ENCODE measurements at places on chromosomes 1 and 21.

DNA sequence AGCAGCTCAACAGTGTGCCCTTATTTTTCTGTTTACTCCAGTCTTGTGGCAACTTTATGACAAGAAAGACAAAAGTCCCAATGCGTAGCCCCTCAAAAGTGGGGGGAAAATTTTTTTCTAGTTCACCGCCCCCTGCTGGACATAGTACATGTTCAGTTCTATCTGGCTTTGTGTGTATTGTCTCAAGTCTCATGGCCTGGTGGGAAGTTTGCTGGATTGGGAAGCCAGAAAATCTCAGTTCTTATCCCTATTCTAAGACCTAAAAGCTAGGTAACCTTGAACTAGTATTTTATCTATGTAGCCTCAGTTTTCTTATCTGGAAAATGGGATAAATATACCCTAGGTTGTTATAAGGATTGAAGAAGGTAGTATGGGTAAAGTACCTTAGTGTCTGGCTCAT lies 55.8 kb upstream of the LDLRAP1 start:
- no peak for DNase-seq

DNA sequence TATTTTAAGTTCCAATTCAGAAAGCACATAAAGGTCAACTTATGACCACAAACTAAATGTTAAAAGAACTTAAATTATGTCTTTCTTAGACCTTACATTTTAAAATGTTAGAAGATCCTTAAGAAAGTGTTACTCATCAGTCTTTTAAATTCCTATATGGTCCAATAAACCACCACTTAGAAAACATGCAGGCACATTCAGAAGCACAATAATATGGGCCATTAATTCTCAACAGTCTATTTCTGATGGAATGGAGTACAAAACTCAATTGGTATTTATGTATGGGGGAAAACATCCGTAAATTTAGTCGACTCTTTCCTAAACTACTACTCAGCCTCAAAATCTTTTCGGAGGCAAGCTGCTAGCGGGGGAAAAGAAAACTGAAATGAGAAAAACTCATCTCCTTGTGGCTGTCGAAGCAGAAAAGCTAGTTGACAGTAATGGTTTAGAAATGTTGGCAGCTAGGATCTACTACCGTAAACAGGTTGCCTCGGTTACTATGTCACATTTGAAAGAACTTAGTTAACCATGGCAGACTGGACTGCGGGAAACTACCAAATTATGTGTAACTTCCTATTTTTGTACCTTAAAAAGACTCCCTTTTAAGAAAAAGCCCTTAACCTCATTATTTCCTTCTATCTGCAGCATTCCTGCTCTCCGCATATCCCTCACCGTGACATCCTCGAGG lies 1.0 kb downstream of the TRMT1L start:
- DNase-seq = no peak

DNA sequence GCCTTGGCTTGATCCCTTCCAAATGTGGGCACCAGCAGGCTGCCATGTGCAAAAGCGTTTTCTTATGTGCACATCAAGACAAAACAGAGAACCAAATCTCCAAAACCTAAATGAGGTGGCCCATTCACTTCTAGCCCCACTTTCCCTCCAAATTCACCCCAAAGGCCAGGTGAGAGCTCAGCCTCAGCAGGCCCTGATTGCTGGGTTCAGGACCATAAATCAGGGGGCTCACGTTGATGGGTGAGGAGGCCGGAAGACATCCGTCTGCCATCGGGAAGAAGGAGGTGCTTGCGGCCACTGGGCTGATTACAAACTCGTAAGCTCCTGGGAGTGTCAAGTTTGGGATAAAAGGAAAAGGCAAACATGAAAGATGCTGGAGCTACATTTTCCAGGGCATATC lies 86.7 kb upstream of the CLDN14 start:
- DNase-seq = no peak

DNA sequence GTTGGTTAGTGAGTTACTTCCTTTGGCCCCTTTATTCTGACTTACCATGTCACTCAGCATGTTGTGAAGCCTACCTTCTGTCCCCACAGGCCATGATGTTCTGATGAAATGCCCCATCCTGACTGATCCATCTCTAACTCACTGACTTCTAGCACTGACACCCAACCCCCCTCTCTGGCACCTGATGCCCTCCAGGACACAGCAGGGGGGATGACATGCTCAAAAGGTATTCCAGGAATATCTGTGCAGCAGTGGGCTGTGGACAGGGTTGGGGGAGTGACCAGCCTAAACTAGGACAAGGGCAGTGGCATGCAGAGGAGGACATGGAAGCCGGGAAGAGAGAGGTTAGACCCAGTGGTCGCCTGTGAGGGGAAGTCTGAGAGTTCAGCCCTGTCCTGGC lies 25.5 kb downstream of the SYT2 start:
- DNase-seq = no peak

DNA sequence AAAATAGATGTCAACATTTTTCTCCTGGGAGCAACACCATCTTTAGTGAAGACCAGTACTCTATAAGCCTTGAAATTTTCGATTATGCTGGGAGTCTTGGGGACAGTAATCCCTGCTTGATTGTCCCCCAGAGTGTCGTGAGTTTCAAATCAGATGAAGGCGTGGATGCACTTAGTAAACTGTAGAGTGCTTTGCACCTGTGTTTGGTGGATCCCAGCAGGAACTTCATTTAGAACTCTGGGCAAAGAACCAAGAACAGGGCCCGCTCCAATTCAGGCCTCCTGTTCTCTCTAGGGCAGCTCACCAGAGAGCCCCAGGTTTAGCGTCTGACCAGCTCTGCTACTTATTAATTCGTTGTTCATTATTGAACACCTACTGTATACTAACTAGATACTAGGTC lies 1.5 kb downstream of the GPX7 start:
- DNase-seq = no peak

DNA sequence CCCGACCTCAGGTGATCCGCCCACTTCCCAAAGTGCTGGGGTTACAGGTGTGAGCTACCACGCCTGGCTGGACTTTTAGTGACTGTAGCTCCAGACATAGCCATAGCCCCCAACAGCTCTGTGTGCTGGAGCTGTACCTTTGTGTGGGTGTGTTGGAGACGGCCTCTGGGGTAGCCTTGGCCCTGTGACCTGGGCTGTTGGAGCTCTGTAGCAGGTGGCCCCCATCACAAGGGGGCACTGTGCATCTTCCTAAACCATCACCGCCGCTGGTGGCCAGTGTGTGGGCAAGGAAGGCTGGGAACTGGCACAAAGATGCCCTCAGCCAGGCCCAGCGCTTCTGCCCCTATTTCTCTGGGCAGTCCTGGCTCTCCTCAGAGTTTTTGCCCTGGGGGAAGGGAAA lies 38.4 kb upstream of the FOXO6 start:
- DNase-seq = peak; percentile 29

DNA sequence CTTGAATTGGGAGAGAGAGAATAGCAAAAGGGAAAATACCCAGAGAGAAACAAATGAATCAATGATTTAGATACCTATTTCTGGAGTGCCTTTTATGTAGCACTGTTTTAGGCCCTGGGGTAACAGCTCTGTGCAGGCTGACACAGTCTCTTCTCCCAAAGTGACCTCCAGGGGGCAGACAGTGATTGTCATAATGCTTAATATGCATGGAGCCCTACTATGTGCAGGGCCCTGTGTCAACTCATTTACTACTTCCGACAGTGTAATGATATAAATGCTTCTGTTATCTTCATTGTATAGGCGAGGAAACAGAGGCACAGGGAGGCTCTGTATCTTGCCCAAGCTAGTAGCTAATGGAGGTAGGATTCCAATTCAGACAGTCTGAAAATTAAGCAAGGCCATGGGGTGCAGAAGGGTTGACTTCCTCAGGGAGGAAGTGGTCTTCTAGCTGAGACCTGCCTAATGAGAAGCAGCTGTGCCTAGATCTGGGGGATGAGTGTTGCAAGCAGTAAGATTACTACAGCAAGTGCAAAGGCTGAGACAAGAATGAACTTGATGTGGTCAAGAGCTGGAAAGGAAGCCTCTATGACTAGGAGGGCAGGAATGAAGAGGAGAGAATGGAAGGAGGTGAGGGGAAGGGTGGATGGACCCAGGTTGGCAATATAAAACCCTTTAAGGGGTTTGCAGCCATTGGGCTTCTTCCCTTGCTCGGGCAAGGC lies 16.2 kb upstream of the SERINC2 start:
- no peak for DNase-seq

DNA sequence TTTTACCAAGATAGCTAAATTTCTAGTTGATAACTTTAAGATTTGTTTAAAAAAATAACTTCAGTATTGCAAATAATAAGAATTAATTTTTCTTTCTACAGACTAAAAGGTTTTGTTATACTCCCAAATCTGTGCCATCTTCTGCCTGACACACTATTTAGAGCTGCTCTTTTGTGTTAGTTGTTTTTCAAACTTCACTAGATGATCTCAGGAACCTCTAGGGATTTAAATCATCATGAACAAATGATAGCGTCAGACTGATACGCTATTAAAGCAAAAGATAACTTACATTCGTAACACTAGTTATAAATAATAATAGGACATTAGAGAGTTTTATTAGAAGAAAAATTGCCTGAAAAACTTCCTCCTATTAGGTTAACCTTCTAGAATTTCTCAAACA lies 243.1 kb upstream of the CXADR start:
- no peak for DNase-seq

DNA sequence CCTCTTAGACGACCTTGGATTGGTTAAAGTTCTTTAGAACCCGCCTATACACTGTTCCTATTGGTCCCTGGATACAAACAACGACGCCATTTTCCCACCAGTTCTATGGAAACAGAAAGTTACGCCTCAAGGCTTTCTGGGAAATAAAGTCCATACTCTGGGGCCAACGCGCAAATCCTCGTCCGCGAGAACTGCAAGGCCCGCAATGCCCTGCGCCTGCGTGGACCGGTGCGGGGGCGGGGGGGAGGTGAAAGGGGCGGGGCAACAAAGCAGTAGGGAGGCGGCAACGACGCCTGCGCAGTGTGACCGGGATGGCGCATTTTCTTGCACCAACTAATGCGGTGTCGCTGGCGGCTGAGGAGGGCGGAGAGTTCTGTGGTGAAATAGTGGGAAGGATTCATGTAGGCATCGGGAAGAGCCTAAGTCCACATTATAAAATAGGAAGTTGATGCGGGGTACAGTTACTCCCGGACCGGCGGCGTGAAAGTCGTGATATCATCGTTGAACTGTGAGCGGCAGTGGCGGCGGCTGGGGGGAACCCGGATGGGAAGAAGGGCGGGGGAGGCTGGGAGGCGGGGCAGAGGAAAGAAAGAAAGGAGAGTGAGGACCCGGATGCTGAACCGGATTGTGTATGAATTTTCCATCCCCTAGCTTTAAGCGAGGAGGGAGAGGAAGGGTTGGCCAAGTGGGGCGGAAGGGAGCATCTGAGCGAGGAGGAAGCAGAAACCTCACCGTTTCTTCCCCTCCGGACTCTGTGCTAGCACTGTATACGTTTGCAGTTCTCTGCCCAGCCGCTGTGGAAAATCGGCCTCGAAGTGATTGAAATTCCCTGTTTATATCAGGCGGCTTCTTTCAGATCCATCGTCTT lies at the start of gene GGPS1:
TSS of gene GGPS1 (plus strand) at position 300 of the 868 bp plus-strand sequence. CDS start 6,695 bp downstream, outside the sequence.
- DNase-seq = peak; percentile 54

GRCh38 chr1:67957066-67957465 lies 93.4 kb downstream of the DIRAS3 start:
- DNase-seq = no peak

GRCh38 chr1:208644401-208645160 lies 400.4 kb upstream of the PLXNA2 start:
- no peak for DNase-seq

- no peak for DNase-seq
These were observed 1.8 kb downstream of the ELAPOR1 start for GRCh38 chr1:109115685-109116084.

DNA sequence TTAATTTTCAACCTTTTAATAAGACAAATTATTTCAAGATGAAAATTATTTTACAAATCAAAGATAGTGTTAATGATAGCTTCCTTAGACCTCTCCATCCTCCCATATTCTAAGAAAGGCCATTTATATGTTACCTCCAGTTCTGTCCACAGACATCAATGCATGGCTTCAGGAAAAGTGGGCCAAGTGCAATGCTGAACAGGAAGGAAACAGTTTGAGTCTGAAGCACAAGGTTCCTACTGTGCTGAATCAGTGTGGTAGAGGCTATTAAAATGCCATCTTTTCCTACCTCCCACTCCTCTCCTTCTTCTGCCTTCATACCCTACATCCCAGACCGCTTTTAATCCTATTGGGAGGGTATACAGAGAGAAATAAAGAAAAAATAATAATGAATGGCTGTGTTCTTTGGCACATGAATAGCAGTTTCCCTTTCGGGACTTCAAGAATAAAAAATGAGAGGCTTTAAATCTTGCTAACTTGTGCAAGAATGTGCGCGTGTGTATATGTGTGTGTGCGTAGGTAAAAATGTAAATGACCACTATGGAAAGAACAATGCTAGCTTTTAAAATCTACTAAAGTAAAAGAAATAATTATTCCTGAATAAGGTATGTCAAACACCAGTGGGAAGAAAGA lies 62.6 kb upstream of the C1orf105 start:
- DNase-seq = no peak

DNA sequence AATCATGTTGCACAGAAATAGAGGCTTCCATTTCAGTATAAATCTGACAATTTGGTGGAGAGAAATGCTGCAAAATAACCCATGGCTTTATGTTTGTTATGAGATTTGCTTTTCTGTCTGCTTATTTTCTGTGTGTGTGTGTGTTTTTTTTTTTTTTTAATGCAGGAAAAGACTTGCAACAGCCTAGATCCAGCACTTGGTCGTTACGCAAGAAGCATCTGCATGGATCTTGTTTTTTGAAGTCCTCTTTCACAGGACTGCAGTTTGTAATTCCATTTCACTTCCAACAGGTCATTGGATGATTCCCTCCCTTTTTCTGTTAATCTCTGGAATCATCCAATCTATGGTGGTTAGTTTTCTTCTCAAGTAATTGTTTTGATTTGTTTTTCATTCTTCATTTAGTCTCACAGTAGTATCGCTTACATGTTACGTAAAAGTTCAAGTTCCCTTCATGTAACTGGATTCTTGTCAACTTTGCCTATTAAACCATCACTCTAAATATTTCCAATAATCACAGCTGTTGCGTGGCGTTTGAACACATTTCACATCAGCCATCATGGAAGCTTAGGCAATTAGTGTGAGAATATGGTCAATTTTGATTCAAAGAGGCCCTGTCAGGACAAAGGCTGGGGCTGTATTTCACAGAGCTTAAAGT lies 312.9 kb downstream of the NFIA start:
- DNase-seq = no peak

DNA sequence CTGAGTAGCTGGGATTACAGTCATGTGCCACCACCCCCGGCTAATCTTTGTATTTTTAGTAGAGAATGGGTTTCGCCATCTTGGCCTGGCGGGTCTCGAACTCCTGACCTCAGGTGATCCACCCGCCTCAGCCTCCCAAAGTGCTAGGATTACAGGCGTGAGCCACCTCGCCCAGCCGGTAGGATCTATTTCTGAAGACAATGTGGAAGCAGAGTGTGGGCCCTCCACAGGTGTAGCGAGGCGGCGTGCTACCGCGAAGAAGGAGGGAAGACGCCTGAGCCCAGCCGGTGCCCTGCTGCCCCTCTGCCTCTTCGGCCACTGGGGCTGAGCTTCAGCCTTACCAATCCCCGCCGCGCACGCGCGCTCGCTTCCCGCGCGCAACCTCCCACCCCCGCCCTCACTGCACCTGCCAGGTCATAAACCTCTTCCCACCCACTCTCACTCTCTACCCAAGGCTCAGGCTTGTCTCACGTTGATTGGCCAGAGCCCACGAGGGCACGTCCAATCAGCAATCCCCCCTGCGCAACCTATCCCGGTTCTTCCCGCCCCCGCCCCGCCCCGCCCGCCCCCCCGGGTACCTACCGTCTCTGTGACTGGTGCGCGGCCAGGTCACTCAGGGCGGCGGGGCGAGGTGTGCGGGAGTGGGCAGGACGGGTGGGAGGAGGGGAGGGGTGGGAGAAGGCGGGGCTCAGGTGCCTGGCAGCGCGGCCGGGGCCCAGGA lies 409 bp upstream of the HOOK1 start:
- DNase-seq = peak; percentile 78

- no peak for DNase-seq
These were observed 51.7 kb downstream of the WLS start for GRCh38 chr1:68180441-68181164.

Measured in GM18507 (cell line).